ENCODE measurements at places on chromosomes 7 and 10.

DNA sequence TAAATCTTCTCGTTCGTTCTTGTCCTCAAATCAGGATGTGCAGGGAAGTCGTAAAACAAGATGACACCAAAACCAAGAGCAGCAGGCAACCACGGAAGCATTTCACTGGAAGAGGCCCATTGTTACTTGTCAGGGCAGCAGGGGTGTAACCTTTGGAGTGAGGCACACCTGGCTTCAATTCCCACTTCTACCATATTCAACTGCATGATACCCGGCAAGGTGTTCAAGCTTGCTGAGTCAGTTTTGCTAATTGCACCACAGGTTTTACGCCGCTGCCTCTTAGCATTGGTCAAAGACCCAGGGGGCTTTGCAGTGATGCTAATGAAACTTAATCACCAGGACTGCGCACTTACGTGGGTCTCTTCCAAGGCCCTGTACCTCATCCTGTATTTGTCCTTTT is 50.0 kb upstream of the PTER start:
- DNase-seq: no peak

- DNase-seq: no peak
These were observed 103.4 kb downstream of the TRRAP start for GRCh38 chr7:98981701-98982100.

DNA sequence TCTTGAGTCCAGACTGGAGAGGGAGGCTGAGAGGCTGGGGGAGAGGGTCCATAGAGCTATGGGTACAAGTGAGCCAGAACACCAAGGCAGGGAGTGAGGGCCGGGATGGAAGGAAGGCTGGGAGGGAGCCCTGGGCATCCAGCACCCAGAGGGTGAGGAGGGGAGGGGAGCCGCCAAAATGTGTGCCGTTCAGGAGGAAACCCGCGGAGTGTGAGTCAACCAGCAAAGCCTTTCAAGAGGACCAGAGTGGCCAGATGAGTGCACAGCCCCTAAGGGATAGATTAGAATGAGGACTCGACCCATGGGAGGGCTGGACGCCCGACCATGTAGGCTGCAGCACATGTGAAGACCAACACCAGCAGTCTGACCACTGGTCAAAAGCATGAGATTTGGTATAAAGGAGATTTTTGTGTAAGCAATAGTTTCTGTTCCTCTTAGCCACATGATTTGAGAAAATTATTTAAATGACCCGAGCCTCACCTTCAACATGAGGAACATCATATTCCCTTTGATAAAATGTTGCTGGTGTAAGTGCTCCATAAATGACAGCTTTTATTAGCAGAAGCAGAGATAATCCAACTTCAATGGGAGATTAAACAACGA is 179.7 kb upstream of the GRB10 start:
- no peak for DNase-seq

DNA sequence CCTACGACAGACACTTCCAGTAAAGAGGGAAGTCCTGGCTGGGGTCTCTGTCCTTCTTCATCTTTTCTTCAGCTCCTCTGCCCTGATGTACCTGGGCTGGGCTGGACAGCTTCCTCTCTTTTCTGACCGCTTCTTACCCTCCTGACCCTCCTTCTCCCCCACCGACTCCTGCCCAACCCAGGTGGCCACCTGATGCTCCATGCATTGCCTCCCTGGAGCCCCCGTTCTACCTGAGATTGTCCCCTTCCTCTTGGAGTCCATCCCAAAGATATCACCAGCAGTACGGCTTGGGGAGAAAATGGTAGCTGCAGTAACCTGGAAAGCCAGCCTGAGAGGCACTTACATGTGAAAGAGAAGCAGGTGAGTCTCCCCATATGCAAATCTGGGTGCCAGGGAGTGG is 566.3 kb downstream of the TCERG1L start:
- no peak for DNase-seq

- no peak for DNase-seq
These were observed 338.8 kb downstream of the ELMO1 start for GRCh38 chr7:37109843-37110242.

GRCh38 chr7:16611711-16612110 is 33.8 kb downstream of the ANKMY2 start:
- DNase-seq: no peak

DNA sequence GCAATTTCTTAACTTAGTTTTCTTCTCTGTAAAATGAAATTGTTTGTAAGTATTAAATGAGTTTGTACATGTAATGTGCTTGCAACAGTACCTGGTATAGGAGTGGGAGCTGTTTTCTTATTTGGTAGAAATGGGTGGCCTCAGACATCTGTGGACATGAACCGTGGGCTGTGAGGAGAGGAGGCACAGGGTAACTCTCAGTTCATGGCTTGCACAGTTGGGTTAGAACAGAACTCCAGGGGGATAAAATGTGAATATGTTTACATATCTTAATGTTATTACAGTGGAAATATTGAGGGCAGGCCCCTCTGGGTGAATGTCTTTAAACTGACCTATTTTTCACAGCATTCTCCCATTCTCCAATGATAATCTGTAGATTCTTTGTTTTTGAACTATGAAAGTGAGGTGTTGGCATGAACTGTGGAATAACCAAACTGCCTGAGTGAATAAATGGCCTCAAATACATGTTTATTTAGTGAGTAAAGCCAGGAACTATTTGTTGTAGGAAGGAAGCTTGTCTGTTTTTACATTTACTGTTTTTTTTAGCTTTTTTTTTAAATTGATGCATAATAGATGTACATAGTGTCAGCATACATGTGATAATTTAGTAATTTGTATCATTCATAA is 2.6 kb downstream of the ABCA13 start:
- DNase-seq: no peak

DNA sequence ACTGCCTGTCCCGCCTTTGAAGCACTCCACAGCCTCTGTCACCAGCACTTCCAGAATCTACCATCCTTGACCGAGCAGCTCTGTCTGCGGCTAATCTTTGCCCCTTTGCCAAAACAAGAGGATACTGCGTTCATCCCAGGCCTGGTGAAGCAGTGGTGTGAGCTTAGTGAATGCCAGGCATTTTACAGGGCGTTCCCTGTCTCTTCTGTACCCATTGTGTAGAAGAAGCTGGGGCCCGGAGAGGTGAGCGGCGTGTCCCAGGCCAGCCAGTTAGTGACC is 61.2 kb downstream of the C10orf105 start:
- DNase-seq: no peak

DNA sequence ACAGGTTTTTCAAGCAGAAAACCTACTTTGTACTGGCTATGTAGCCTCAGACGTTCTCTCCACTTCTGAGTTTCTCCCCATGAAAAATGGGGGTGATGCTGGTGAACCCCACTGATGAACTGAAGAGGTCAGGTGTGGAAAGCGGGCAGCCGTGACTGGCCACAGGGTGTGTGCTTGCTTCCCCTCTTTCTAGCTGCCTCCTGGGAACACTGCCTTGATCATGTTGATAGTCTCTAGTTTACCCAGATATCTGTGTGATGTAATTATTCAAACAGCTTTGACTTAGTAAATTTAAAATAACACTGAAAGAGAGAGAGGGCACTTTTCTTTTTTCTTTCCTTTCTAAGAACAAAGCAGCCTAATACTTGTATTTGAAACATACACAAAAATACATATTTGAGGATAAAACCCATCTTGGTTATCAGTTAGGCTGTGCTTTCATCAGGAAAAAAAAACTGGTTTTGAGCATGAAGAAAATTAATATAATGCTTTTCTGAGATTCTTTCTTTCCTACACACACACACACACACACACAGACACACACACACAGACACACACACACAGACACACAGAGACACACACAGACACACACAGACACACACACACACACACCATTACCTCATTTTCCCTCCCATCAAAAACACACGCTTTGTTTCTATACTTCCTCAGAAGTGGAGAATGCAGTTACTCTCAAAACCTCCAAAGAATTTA is 76.7 kb downstream of the MACC1 start:
- no peak for DNase-seq

GRCh38 chr7:117835016-117835664 is 38.1 kb downstream of the CTTNBP2 start:
- DNase-seq: no peak

- no peak for DNase-seq
These were observed 583.6 kb downstream of the TCERG1L start for GRCh38 chr10:130727766-130728490.

- DNase-seq: no peak
These were observed 112.6 kb upstream of the TBX20 start for GRCh38 chr7:35366167-35367155.

DNA sequence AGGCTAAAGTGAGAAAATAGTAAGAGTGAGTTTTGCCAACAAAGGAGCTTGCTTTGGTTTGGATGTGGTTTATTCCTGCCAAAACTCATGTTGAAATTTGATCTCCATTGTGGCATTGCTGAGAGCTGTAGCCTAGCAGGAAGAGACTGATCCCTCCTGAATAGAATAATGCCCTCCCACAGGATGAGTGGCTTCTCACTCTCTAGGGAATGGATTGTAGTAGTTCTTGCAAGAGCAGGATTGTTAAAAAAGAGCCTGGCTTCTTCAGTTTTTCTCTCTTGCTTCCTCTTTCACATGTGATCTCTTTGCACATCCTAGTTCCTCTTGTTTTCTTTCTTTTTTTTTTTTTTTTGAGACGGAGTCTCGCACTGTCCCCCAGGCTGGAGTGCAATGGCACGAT is 34.4 kb downstream of the ASAH2 start:
- DNase-seq: peak; percentile 13

- no peak for DNase-seq
These were observed 104.7 kb upstream of the DDC start for GRCh38 chr7:50669890-50670289.

DNA sequence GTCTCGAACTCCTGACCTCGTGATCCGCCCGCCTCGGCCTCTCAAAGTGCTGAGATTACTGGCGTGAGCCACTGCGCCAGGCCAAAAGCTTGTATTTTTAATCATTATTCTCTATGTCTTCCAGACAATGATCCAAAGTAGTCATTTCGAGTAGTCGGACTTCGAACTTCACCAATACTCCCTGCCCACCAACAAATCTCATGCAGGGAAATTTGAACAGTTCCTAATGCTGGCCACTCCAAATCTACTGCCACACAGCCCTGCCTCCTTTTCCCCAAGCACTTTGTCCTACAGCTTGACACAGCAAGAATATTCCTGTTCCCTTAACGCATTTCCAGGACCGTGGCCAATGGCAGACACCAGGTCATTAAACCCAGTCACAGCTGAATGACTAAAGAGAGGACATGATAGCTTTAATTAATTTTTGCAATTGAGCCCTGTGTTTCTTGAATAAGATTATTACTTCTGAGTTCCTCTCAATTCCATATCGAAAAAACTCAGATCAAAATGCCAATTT is 142.3 kb upstream of the NRP1 start:
- DNase-seq: no peak

DNA sequence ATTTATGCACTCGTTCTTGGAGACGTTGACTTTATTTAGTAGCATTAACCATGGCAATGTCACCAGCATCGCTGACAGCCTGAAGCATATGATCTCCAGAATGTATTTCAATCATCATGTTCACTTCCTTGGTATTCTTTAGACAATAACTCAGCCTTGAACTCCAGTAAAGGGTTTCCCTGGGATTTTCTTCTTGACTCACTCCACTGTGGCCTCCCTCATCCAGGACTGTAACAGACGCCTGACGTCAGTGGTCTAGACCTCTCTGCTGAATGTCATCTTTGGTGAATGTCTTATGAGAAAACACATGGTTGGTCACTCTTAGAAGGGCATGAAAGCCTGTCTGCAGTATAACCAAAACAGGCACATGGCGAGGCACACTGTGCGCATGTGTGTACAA is 64.4 kb downstream of the EGFR start:
- no peak for DNase-seq

DNA sequence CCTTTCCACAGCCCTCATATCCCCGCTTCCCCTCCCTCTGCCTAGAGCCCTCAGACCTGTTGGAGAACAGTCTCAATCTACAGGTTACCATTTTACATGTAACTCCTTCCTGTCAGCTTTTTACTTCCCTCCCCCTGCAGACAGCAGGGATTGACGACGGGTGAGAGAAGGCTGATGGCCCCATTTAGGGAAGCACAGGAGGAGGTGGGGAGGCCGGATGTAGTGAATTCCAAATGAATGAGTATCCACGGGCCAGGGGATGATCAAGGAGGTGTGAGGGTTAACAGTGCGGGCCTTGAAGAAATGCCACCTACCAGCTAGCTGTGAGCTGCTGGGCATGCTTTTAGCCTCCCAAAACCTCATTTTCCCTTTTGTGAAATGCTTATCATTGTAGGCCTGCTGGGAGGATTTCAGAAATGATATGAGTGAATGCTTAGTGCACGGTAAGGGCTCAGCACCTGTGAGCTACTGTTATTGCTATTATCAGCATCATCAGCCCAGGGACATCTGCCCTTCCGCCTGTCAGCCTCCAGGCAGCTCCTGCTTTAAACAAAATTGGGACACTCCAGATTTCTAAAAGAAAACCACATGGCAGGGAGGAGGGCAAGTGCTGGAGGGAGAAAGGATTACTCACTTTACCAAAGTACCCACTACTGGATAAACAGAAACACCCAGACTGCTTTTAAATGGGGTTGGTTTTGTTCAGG is 6.5 kb upstream of the NANOS1 start:
- no peak for DNase-seq

DNA sequence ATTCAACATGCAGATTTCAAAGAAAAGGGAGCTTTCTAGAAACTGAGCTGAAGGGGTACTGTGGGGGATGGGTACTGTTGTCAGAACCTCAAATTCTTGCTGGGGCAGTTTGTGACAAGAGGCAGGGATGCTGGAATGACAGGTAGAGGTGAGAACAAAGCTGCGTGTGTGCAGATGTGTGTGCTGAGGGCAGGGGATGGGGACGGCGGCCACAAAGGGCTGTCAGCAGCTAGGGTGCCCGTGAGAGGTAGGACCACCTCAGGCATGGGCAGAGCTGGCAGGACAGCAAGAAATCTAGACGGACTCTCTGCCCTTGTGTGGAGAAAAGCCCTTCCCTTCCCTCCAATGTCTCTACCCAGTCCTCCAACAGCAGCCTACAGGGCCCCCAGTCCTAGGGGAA is 14.4 kb upstream of the BAZ1B start:
- no peak for DNase-seq

DNA sequence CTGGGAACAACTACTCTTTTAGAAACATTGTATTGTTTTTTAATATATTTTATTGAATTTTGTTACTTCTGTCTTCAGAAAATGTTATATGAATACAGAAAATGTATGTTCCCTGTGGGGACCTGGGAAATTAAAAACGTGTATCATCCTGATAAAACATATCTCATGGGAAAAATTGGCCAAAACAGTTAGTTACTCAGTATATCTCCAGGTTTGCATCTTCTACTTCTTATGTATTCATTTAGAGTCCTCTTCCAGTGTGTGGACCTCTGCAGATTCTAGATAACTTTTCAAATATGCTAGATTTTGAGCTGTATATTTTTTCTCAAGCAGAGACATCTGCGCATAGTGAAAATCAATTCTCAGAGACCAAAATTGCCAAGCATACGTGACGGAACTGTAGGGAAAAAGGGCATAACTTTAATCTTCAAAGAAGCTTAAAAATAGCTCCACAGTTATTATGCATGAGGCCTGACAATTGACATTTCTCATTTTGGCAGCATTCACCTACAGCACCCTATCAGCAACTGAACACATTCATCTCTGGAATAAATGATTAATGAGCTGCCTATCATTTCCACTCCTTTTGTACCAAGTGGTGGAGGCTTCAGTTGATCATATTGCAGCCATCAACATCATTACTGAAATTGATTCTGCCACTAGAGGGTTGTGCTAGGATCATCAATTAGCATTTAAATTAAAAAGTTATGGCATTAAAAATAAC is 26.4 kb upstream of the UMAD1 start:
- no peak for DNase-seq

Data from NCI-H1436 (cell line).